ENCODE measurements at places on chromosomes 1 and 21. TPM values are rescaled to one million over a fixed set of nuclear protein-coding genes. Genes with fewer than 3 reads are reported as not detected.

The CELA3A gene
- total RNA-seq = not detected

GRCh38 chr1:30095051-30095450 is 628.3 kb downstream of the MATN1 start:
- H3K27ac ChIP-seq = no peak overlapping the region
- H3K4me1 ChIP-seq = no peaks in the 10 kb centered on the region
- H3K27me3 ChIP-seq = no peaks in the 10 kb centered on the region
- no peak for DNase-seq
- no peak overlapping the region for H3K4me3 ChIP-seq
- H3K36me3 ChIP-seq = no peaks in the 10 kb centered on the region

The C1QB gene
- 0.20 TPM for total RNA-seq

- peak overlapping the region; percentile 24 for H3K4me3 ChIP-seq
- DNase-seq = no peak
- H3K4me1 ChIP-seq = peaks cover 53% of the 10 kb centered on the region
- no peak overlapping the region for H3K27ac ChIP-seq
These were observed 38.3 kb upstream of the GBP5 start for GRCh38 chr1:89310976-89311375.

DNA sequence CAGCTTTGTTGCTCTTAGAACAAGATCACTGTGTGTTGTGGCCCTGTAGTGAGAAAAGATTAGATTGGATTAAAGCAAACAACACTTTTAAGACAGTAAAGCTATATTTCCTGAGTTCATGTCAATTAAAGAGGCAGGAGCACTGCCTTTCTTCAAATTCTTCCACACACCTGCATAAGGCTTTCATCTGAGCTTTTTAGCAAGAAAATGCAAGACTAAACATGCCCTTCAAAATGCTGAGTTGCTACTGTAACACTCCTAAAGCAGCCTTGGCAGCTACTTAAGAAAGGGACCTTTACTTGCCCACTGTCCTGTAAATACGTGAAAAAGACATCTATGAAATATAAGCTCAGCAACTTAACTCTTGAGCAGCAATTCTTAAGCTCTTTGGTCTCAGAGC is 11.8 kb downstream of the DPH5 start:
- H3K27ac ChIP-seq = no peak overlapping the region
- H3K4me1 ChIP-seq = peaks cover 6% of the 10 kb centered on the region

DNA sequence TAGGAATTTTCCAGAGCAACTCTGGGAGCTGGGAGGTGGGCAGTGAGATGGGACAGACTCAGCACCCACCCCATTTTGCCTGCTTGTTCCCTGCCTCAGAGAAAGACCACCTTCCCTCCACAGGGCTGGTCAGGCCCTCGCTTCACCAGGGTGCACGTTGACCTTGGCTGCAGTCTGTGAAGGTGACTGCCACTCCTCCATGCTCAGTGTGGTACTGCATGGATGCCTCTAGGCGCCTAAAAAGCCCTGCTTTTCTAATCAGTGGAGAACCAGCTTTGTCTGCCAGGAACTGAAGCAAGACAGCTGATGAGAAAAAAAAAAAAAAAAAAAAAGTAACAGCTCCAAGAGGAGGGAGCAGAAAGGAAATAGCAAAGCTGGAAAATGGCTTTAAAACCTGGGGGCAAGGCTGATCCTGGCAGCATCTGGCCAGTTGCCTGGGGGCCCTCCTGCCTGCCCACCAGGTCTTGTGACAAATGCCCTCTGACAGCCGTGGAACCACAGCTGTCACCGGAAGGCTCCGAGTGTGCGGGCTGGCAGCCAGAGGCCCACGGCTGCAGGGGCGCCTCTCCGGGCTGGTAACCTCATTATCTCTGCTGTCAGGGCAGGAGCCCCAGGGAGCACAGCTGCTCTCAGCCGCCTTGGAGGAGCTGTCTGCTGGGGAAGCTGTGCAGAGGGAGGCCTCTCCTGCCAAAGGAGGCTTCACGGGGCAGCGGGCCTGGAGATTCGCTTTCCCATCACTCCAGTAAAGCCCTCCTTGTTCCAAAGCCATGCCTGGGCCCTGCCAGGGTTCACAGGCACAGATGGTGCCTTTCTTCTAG is 13.7 kb downstream of the KIAA1614 start:
- H3K4me1 ChIP-seq = no peaks in the 10 kb centered on the region
- no peaks in the 10 kb centered on the region for H3K27me3 ChIP-seq

DNA sequence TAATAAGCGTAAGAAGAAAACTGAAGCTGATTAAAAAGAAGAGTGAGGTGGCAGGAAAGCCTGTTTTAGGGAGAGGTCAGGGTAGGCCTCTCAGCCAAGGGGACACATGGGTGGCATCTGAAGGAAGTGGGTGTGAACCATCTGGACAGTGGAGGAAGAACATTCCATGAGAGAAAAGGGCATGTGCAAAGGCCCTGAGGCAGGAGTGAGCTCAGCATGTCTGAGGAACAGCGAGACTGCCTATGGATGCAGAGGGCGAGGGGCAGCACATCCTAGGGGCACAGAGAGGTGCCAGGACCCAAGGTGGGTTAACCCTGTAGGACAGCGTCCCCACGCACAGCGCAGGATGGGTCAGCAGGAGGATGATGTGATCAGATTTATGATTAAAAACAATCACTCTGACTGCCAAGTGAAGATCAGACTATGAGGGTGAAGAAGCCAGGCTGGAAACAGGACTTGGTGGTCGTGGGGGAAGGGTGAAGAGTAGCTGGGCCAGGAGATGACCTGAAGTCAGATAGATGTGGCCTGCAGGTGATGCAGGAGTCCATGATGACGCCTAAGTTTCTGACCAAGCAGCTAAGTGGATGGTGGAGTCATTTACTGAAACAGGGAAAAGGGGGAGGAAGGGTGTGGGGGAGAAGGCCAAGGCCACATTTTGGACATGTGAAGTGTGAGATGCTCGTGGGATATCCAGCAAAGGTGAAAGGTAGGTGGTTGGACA is 37.9 kb downstream of the PABPC4 start:
- no peak overlapping the region for H3K27ac ChIP-seq
- H3K4me1 ChIP-seq = no peaks in the 10 kb centered on the region
- no peaks in the 10 kb centered on the region for H3K27me3 ChIP-seq
- no peak for DNase-seq
- H3K36me3 ChIP-seq = no peaks in the 10 kb centered on the region
- H3K4me3 ChIP-seq = no peak overlapping the region

DNA sequence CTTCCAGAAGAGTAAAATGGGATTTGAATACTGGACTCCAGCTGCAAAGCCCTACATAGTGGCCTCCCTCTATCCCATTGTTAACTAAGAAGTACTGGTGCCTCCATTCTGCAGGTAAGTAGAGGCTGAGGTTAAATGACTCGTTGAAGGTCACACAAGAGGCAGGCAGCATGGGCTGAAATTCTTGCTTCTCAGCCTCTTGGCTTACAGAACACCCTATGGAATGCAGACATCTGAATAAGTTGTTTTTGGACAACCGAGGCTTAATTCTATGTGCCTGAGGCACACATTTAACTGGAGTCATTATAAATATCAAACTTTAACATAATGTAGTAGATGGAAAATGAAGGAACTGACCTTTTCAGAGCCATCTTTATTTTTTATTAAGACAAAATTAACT is 5.7 kb downstream of the DNAJC11 start:
- H3K4me3 ChIP-seq = no peak overlapping the region
- no peaks in the 10 kb centered on the region for H3K27me3 ChIP-seq
- peaks cover 12% of the 10 kb centered on the region for H3K4me1 ChIP-seq
- DNase-seq = no peak
- no peaks in the 10 kb centered on the region for H3K36me3 ChIP-seq
- no peak overlapping the region for H3K27ac ChIP-seq

The TEX50 gene
- not detected for total RNA-seq

The ACOT11 gene
- 0.37 TPM for total RNA-seq

DNA sequence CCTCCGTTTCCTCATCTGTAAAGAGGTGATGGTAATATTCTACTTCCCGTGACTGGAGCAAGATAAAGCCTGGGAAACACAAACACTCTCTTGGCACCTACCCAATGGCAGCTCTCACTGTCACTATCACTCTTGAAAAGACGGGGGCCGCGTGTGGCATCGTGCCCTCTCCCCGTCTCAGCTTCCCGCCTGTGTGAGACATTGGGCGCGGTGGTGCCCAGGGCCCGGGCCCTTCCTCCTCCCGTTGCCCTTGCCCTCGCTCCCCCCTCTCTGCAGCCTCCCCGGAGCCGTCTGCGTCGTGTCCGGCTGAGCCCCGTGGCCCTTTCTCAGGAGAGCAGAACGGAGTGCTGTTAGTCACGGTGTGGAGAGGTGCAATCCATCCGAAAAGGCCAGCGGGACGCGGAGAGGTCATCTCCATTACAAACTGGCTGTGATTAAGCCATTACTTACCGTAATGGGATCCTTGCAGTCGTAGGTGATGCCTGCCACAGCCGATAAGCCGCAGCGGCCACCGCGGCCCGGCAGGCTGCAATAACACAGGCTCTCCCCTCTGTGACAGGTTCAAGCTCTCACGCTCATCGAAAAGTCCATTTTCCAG is 156.4 kb upstream of the ZC3H12A start:
- H3K4me1 ChIP-seq = no peaks in the 10 kb centered on the region
- H3K27me3 ChIP-seq = peaks cover 26% of the 10 kb centered on the region
- no peak overlapping the region for H3K4me3 ChIP-seq
- DNase-seq = no peak

DNA sequence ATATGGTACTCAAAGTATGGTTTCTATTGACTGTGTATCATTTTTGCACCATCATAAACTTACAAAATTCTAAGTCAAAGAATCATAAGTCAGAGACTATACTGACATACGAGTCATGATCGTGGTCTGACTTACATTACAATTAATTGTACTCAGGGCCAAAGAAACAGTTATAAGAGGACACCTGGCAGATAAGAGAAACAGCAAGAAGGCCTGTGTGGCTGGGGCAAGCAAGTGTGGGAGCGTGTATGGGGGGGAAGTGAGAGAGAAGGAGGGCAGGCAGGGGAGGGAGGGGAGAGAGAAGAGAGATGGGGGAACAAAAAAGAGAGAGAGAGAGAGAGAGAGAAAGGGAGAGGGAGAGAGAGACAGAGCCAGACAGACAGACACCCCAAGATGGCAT is 70.9 kb downstream of the RERE start:
- H3K36me3 ChIP-seq = no peaks in the 10 kb centered on the region
- DNase-seq = no peak
- H3K27ac ChIP-seq = no peak overlapping the region
- no peak overlapping the region for H3K4me3 ChIP-seq

The ASPM gene
- 18.3 TPM for total RNA-seq

DNA sequence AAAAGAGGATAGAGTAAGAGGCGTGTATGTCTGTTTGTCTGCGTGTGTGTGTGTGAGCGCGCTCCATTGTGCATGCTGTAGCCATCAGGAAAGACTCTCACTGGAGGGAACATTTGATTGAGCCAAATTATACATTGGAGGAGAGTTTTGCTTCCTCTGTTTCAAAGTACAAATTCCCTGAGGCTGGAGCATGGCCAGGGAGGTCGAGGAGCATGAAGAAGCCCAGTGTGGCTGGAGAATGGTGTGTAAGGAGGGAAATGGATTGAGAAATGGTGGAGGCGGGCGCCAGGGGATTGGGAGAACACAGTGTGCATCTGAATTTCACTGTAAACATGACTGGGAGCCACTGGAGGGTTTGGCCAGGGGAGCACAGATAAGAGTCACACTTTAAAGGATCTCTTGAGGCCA is 22.1 kb upstream of the EFNA1 start:
- H3K4me1 ChIP-seq = no peaks in the 10 kb centered on the region
- no peak for DNase-seq
- no peaks in the 10 kb centered on the region for H3K36me3 ChIP-seq
- no peaks in the 10 kb centered on the region for H3K27me3 ChIP-seq
- no peak overlapping the region for H3K4me3 ChIP-seq
- no peak overlapping the region for H3K27ac ChIP-seq

The LHX8 gene
- total RNA-seq = not detected

- H3K4me3 ChIP-seq = peak within 1 kb of the TSS; percentile 67
- H3K36me3 ChIP-seq = no peaks in the 10 kb centered on the region
- H3K27ac ChIP-seq = no peak within 1 kb of the TSS
These were observed at the start of gene FAM89A for GRCh38 chr1:231040019-231040799. Gene FAM89A (minus strand): TSS chr1:231040254. CDS start chr1:231040211, 43 bp downstream.

- DNase-seq = no peak
- H3K4me3 ChIP-seq = no peak overlapping the region
- H3K4me1 ChIP-seq = no peaks in the 10 kb centered on the region
- peaks cover 9% of the 10 kb centered on the region for H3K27me3 ChIP-seq
- no peak overlapping the region for H3K27ac ChIP-seq
- H3K36me3 ChIP-seq = no peaks in the 10 kb centered on the region
These were observed 17.2 kb upstream of the C1QA start for GRCh38 chr1:22619252-22619651.

GRCh38 chr1:6495041-6495441 is 3.6 kb upstream of the PLEKHG5 start:
- peaks cover 8% of the 10 kb centered on the region for H3K27me3 ChIP-seq
- H3K4me3 ChIP-seq = no peak overlapping the region
- no peak overlapping the region for H3K27ac ChIP-seq
- H3K4me1 ChIP-seq = peaks cover 16% of the 10 kb centered on the region
- DNase-seq = no peak

DNA sequence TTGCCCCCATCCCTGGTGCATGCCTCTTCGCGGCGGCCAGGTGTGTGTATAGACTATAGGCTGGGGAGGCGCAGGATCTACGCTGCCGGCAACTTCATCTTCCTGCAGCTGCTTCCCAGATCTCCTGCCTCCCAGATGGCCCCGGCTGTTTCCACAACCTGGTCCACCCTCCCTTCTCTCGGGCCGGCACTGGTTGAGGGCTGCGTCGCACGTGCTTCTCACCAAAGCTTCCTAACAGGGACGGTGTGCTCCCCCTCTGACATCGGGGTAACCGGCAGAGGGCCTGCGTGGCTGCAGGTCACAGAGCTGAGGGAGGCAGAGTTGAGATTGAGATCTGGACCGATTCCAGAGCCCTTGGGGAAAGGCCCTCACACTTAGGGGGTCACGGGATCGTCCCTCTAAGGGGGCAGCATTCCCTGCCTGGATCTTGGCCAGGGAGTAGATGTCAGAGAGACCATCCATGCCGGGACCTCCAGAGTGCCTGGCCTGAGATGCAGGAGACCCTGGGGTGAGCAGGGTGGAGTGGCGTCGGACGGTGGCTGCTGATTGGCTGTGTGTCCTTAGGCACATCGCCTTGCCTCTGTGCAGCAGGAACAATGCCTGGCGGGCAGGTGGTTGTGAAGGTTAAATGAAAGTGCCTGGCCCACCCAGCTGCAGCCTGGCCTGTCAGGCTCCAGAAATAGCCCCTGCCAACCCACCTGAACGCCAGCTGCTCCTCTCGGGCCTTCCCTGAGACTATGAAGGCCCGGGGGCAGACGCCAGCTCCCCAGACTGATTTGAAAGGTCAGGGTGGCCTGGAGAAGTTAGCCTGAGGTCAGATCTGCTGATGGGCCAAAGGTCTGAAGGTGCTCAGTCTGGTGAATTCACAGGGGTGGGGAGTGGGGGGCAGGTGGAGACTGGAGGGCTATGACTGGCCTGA is 6.1 kb upstream of the MASP2 start:
- no peak overlapping the region for H3K4me3 ChIP-seq
- H3K4me1 ChIP-seq = no peaks in the 10 kb centered on the region
- no peaks in the 10 kb centered on the region for H3K27me3 ChIP-seq
- H3K36me3 ChIP-seq = no peaks in the 10 kb centered on the region
- no peak for DNase-seq

DNA sequence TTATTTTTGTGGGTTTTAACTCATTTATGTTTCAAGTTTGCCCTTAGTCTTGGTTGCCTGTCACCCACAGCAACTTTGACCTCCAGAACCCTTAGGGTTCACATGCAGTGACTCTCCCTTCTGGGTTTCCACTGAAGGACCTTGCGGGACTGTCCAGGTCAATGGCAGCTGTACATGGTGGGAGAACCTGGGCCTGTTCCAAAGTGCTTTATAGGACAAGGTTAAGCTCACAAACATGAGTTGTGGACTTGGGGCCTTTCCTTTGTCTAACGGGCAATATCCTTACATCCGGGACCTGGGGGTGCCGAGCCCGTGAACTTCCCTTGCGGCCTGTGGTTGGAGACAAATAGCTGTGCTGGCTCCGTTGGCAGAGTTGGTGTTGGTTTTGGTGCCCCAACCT is 77.8 kb downstream of the CD58 start:
- no peak overlapping the region for H3K4me3 ChIP-seq
- H3K36me3 ChIP-seq = no peaks in the 10 kb centered on the region
- no peaks in the 10 kb centered on the region for H3K27me3 ChIP-seq
- no peak for DNase-seq

The CDCA8 gene
- total RNA-seq = 37.4 TPM

All from CD8-positive, alpha-beta memory T cell (primary cell).